ENCODE measurements at places on chromosomes 12 and 14. TPM values are rescaled to one million over a fixed set of nuclear protein-coding genes. Genes with fewer than 3 reads are reported as not detected.

RTL1 gene
- 0.27 TPM for total RNA-seq

ETNK1 gene
- 26.3 TPM for total RNA-seq

VTI1B gene
- total RNA-seq, result 91.3 TPM

LHX5 gene
- 0.06 TPM for total RNA-seq

FGF23 gene
- not detected for total RNA-seq

TGFB3 gene
- total RNA-seq, result 0.54 TPM

IFNG-AS1 gene
- not detected for total RNA-seq

NDUFA12 gene
- total RNA-seq, result 181 TPM

MANSC4 gene
- not detected for total RNA-seq

KRT83 gene
- 2.4 TPM for total RNA-seq

RFX4 gene
- 0.07 TPM for total RNA-seq

ERP27 gene
- total RNA-seq, result not detected

CLEC4E gene
- 0.41 TPM for total RNA-seq

FOXN3 gene
- 7.4 TPM for total RNA-seq

SLC25A47 gene
- total RNA-seq, result not detected

C12orf75 gene
- 125 TPM for total RNA-seq

RDH16 gene
- 0.26 TPM for total RNA-seq

BCL11B gene
- 0.44 TPM for total RNA-seq

NEUROD4 gene
- total RNA-seq, result not detected

RNASE2 gene
- total RNA-seq, result not detected

ARHGEF40 gene
- 7.7 TPM for total RNA-seq

SIX4 gene
- 2.8 TPM for total RNA-seq

NYNRIN gene
- 0.49 TPM for total RNA-seq

EIF2S3B gene
- total RNA-seq, result 0.66 TPM

Measured in A549 treated with dexamethasone at 1 μM for 4 hours (cell line).